Activated CD4-positive, alpha-beta T cell treated with anti-CD3 and anti-CD28 coated beads, Interleukin-2, amount 50 U/mL, for 24 hours (primary cell): ENCODE measurements at places on chromosomes 7 and 10.

GRCh38 chr10:122404576-122404975, 30.1 kb downstream of the PLEKHA1 start:
- DNase-seq, result no peak

GRCh38 chr7:130048906-130049305, 2.3 kb downstream of the ZC3HC1 start:
- DNase-seq, result no peak

DNA sequence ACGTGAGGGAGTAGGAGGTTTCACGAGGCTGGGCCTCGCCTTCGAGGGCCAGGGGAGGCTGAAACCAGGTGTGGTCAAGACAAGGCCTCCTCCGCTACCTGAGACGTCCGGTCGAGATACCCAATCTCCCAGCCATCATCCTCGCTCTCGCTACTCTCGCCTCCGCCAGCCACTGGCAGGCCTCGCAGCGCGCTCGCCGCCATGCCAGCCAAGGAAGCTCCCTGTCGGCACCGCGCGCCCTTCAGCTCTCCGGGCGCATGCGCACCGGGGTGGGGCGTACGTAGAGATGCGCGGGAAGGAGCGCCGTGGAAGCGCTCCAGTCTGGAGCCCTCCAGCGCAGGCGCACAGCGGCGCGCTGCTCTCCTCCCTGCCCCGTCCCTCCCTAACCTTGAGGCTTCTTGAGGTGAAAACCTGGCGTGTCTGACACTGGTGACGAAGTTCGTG, at the start of gene ASZ1:
Gene ASZ1 (minus strand): TSS at position 236 of the 444 bp plus-strand sequence. CDS start 33 bp downstream, at position 203.
- no peak for DNase-seq

DNA sequence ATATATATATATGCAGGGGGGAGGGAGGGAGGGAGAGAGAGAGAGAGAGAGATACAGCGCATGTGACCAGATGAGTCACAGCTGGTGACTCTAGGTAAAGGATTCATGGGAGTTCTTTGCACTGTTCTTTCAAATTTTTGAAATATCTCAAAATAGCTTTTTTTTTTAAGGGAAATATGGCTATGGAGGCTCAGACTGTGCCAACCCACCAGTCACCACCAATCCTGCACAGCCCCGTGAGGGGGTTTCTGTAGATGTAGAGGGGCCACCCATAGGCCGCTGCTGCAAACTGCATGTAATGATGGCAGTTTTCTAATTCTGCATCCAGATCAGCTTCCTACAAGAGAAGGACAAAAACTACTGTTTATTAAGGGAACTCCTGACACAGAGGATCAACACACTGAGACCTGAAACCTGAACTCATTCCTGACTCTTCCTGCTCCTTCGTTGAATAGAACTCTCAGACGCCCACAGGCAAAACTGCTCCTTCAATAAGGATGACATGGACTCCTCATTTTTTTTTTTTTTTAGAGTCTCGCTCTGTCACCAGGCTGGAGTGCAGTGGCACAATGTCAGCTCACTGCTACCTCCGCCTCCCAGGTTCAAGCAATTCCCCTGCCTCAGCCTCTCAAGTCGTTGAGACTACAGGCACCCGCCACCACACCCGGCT, 17.3 kb downstream of the DAGLB start:
- DNase-seq, result no peak

DNA sequence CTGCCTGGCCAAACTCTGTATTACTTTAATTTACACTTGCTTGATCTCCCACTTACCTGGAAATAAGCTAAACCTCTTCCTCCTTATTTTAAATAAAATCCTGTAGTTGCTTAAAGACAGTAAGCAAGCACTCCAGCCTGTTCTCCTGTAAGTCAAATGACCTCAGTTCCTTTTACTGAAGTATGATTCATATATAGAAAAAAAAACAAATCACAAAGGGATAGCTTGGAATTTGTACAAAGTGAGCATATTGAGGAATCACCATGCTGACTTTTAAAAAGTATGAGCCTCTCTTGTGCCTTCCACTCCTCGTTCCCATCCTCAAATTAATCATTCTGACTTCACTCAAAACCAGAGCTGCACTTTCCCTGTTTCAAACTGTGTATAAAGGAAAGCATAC, 52.0 kb downstream of the C10orf90 start:
- DNase-seq, result no peak

DNA sequence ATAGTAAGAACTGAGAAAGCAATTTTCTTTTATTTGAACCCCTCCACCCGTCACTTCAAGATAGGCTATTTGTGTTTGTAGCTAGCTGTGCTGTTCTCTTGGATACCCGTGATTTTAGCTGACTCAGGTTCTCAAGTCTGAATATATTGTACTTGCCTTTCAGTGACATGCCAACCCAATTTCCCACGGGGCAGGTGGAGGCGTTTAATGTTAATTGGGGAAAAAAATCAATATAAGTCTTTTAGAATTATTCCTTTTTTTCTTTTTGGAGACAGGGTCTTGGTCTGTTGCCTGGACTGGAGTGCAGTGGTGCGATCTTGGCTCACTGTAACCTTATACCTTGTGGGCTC, 36.4 kb downstream of the ZRANB1 start:
- no peak for DNase-seq

- no peak for DNase-seq
Observed at GRCh38 chr7:41421056-41421455, 281.8 kb downstream of the INHBA start.

- no peak for DNase-seq
Observed at GRCh38 chr10:32943395-32943794, 14.6 kb downstream of the ITGB1 start.

- no peak for DNase-seq
Observed at GRCh38 chr10:76911184-76911583, 726.4 kb downstream of the KCNMA1 start.
